ENCODE measurements at places on chromosomes 13 and 19.

GRCh38 chr19:13165162-13165997 lies 15.2 kb downstream of the IER2 start:
- no peak for DNase-seq

DNA sequence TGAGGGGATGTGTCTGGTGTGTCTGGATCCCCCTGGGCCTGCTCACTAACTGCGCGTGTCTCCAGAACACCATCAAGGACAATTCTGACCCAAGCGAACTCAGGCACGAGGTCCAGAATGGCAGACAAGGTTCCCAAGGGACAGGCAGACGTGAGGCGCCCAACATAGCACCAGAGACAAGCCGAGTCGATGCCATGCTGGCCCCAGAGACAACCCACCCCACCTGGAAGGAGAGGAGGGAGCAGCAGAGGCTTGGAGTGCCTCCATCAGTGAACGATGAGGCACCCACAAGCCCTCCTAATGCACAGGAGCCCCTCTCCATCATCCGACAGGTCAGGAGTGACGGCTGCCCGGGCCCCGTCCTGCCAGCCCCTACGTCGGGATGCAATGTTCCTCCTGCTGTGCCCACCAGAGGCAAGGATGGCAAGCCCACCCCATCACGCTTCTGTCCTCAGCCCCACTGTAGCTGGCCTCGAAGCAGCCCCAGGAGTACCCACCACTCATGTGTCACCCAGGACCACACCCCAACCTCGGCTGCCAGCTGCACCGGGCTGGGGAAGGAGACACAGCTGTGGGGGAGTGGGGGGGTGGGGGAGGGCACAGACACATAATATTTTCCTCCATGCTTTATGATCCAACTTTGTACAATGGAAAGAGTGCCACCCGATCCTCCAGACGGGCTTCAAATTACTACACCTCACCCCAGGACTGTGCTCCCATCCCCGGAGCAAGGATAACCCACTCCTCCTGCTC lies 11.8 kb downstream of the AP3D1 start:
- no peak for DNase-seq

- DNase-seq = no peak
Observed at GRCh38 chr13:41816057-41816456, 144.9 kb downstream of the VWA8 start.

DNA sequence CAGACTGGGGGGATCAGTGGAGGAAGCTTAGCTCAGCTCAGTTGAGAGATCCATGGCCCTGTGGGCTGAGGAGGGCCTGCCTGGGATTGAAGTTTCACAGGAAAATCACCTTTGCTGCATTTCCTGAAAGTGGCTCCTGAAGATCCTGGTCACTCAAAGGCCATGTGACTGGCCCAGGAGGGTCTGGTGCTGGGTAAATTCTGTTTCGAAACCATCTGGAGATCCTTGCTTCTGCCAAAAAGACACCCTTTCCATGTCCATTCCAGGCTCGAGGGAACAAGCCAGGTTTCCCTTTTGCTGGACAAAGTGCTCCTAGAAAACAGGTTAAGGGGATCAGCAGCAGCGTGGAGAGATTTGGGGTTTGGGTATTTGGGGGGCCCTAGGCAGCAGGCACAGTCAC lies 293.3 kb downstream of the ZNF536 start:
- DNase-seq = no peak

GRCh38 chr13:98648686-98649085 lies 71.8 kb upstream of the STK24 start:
- no peak for DNase-seq

- no peak for DNase-seq
Observed at GRCh38 chr19:40598918-40599307, 2.3 kb upstream of the LTBP4 start.

GRCh38 chr13:60417734-60418133 lies 20.7 kb downstream of the TDRD3 start:
- no peak for DNase-seq

DNA sequence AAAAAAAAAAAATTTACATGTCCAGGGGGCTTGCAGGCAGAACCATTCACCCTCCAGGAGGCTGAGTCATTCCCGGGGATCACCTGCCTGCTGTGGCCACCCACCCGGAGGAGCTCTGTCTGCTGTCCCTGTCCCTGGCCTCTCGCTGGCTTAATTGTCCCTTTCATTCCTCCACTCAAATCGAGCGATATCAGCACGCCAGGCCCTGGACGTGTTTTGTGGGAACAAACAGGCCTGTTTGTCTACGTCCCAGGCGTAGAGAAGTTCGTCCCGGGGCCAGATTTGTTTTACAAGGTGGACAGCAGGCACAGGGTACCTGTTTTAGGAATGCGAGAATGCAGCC lies 21.2 kb downstream of the SULT2B1 start:
- no peak for DNase-seq

All from hypothalamus (tissue), 51 donors.